ENCODE measurements at places on chromosomes 1 and 21.

- DNase-seq: no peak
These were observed 98.4 kb downstream of the GLUL start for GRCh38 chr1:182293119-182293589.

- no peak for DNase-seq
These were observed 4.6 kb downstream of the S100A9 start for GRCh38 chr1:153362187-153362775.

GRCh38 chr1:172360985-172361384 is 59.5 kb upstream of the C1orf105 start:
- DNase-seq: no peak

DNA sequence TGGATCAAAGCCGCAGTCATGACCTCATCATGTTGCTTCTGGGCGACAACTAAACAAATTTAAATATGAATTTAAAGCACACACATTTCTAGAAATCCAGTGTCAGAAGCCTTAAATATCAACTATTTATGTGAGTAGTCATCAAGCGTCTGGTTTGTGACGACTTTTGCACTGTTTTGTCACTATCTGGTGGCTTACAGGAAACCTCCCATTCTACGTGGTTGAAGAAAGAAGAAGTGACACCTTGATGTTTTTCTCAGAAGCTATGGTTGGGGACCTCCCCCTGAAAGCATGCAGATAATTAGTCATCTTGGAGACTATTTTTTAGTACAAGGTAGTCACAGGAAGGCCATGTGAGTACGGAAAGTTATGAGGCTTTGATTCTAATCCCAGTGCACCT is 58.5 kb downstream of the TENT5C start:
- DNase-seq: no peak

DNA sequence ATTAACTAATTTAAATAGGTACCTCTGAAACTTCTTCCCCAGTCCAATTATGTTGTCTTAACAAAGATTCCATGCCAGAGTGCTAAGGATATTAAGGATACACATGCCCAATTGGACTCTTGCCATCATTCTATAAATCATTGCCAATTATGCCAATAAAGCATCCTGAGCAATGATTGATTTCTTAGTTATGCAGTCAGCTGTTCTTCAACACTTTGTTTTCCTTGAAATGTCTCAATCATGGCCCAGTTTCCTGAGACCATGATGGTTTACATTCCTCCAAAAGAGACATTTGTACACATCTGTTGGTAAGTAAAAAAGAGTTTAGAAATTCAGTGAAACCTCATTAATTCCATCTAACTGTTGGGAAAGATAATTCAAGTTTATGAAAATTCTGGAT is 180.4 kb upstream of the PKN2 start:
- no peak for DNase-seq

DNA sequence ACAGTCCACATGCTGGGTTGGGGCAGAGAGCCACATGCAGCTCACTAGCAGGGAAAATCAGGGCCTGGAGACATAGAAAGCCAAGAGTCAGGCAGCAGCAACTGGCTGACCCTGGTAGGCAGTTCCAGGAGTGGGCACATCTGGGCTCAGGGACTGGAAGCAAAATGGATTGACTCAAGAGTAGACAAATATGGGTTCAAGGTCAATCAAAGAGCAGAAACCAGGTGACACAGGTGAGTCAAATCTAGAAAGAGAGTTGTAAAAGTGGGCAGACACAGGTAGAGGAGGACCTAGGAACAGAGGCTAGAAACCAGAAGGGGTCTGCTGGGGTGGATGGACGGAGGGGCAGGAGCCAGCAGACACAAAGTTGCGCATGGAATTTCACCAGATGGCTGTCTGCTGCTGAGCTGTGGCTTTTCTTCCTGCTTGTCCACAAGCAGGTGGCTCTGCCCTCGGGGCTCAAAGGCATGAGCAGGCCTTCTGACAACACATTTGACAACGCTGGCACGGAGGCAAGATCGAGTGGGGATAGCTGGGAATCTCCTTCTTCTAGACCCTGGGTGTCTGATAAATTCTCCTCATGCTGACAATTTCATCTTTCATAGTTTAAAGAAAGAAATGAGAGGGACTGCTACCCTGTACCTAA is 40.8 kb upstream of the IGSF3 start:
- DNase-seq: no peak

DNA sequence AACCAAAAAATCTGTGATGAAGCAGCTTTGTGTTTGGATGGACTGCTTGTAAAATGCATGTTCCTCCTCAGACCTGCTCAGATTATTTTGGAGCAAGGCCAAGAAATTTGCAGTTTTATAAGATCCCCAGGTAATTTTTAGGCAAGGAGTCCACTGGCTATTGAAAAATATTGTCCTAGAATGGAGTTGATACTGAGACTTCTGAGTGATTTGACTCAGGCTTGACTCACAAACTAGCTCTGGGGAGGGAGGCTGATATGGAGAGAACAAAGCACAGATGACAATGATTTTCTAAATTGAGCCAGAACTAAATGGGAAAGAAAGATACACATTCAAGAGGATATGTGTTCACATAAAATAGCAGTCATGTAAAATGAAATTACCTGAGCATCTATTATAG is 36.7 kb downstream of the AGL start:
- DNase-seq: no peak

DNA sequence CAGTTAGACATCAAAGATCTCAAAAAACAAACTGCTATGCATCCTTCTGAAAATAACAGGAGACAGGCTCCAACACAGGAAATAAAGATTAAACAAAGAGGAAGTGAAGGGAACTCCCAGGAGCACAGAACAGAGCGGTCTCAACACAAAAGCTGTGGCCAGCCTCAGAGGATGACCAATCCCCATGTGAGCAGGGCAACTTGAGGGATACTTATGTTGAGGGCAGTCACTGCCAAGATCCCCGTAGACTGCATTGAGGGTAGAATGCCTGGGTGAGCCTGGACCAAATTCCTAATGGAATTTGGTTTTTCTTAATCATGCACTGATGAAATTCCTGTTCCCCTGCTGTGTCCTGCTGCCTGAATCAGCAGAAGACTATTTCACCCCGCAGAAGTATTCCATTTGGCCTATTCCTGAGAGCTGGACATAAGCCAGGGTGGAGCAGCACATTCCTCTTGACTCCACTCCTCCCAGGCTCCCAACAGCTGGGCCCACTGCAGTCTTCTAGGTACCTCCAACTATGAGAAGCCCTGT is 49.0 kb downstream of the JAK1 start:
- DNase-seq: no peak

DNA sequence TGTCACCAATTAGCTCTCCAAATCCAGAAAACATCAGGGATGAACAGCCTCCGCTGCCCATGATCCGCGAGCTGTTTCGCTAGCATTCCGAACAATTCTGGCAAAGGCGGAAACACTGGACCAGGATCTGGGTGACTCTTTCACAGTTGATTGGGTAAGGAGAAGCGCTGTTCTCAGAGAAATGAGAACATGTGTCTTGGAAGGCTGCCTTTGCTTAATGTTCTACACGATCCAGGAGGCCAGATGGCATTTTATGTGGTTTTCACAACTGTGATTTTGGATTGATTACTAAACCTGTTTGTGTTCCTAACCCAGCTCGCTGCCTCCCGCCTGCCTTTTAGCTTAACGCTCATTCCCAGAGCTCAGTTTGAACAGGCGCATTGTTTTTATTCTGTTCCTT is 144.0 kb downstream of the KIF26B start:
- no peak for DNase-seq

GRCh38 chr1:199877526-199878384 is 149.8 kb upstream of the NR5A2 start:
- DNase-seq: no peak

- no peak for DNase-seq
These were observed 238.6 kb downstream of the TRABD2B start for GRCh38 chr1:47758341-47759250.

- DNase-seq: no peak
These were observed 131.2 kb downstream of the AKT3 start for GRCh38 chr1:243718893-243719292.

Measured in activated CD4-positive, CD25-positive, alpha-beta regulatory T cell treated with anti-CD3 and anti-CD28 coated beads, Interleukin-2, amount 50 U/mL, for 72 hours (primary cell).